ENCODE measurements at places on chromosomes 7 and 10.

DNA sequence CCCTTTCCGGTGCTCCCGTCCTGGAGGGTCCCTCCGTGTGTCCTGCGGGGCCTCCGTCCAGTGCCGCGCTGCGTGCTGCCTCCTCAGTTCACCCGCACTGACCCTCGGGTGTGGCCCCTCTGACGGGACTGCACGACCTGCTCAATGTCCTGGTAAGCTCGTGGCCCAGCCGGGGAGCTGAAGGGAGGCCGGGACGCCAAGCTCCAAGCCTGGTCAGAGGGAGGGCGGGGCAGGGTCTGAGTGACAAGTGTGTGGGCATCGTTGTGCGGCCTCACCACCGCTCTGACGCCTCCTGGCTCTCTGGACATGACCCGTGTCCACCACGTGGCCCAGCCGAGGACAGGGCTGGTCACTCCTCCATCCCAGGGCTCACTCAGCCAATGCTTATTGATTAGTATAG, 25.9 kb downstream of the FAM20C start:
- DNase-seq = no peak

DNA sequence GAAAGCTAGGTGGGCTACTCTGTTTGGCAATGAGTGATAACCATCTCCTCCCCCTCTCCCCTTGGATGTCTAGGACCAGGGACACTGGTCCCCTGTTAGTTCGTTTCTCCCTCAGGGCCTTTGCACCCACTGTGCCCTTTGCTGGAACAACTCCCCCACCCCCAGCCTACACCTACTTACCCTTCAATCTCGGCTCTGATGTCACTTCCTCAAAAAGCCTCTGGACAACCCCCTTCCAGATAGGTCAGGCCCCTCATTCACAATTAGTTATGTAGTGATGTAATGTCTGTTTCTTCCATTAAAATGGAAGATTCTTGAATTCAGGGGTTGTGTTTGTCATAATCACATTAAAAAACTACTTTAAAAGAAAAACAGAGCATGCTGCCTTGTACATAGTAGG, 152.9 kb downstream of the SNX10 start:
- DNase-seq = peak; percentile 14

DNA sequence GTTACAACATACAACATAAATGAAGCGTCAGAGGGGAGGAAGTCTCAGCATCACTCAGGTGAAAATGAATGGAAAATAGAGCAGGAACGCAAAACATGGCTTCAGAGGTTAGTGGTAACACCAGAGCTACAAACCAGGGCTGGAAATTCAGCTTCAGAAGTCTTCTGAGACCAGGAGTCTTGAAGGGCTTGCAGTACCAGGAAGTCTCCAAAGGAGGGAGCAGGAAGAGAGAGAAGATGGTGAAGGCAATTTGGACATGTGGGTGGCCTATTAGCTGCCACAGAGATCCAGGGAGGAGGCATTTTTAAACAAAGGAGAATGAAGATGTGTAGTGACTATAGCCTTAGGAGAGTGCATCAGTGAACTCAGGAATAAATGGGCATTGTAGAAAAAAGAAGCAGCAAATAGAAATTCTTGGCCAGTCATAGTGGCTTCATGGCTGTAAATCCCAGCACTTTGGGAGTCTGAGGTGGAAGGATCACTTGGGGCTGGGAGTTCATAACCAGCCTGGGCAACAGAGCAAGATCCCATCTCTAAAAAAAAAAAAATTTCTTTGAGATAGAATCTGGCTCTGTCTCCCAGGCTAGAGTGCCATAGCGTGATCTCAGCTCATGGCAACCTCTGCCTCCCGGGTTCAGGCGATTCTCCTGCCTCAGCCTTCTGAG, 9.3 kb upstream of the TET1 start:
- DNase-seq = peak; percentile 52

GRCh38 chr10:43863859-43864591, 215.3 kb upstream of the ZNF32 start:
- no peak for DNase-seq

DNA sequence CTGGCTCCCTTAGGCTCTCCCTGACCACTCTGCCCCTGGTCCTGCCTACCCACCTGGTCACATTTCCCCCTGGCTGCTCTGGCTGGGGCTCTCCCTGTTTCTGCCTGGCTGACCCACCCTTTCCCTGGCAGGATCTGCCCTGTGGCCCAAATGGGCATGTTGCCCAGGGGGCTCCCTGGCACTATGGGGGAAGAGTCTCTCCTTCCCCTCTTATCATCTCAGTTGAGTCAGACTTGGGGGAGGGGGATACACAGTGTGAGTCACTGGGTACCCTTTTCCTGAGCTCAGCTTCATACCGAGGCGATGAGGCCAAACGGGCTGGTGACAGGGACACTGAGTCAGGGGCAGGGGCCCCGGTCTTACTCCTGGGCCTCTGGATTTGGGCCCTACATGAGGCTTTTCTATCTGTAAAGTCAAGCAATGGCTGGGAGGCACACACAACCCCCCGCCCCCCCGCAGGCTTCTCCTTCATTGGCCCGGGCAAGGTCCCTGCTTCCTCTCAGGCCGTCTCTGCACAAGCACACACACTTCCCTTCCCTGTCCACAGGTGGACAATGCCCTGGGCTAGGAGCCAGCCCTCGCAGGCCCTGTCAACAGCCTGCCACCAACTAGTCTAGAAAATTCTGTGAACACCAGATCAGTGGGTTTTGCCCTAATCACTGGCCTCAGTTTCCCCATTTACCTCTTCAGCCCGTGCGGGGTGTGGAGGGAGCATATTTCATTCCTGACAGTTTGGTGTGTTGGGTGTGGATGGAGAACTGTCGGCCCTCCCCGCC, 627 bp upstream of the FLNC start:
- DNase-seq = no peak

DNA sequence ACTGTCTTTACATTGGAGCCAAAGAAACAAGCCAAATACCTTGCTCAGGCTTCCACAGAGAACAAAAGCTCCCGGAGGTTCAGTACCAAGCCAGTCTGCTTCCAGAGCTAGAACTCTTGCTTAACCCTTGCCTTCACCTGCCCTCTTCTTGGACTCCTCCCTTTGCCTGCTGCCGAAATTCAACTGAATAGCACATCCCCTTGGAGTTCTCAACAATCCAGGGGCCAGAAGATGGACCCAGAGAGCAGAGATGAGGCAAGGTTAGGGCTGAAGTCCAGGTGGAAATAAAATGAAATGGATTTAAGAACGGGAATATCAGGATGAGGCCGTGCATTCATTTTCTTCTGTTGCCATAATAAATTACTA, 876 bp upstream of the PIK3AP1 start:
- no peak for DNase-seq

GRCh38 chr10:88411772-88412349, 171.3 kb downstream of the RNLS start:
- no peak for DNase-seq

GRCh38 chr10:126227762-126228134, 160.5 kb downstream of the ADAM12 start:
- DNase-seq = no peak

DNA sequence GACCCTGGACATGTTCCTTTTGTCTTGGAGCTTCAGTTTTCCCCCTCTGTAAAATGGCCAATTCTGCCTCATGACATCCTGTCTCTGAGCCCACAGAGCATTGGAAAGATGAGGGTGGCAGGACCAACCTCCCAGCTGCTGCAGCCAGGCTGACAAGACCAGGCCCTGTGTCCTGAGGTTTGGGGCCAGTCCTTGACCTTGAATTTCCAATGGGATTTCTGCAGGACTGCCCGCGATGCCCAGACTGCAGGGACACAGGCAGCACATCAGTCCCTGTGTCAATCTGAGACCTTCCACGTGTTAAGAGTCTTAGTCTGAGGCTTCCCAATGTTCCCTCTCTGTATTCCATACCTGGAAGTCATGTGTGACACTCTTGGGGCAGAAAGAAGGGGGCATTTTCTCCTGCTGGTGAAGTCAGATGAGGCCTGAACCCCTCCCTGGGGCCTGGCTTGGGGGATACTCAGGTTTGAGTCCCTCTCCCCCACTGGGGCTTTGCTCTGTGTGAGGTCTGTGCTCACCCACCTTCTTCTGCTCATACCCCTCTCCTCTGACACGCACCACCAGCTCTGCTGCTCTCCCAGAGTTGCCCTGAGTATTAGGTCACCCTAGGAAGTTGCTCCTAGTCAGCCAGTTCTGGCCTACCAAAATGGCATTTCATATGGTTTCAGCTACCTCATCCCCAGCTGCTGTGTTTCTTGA, 79.2 kb downstream of the ADCY1 start:
- no peak for DNase-seq

DNA sequence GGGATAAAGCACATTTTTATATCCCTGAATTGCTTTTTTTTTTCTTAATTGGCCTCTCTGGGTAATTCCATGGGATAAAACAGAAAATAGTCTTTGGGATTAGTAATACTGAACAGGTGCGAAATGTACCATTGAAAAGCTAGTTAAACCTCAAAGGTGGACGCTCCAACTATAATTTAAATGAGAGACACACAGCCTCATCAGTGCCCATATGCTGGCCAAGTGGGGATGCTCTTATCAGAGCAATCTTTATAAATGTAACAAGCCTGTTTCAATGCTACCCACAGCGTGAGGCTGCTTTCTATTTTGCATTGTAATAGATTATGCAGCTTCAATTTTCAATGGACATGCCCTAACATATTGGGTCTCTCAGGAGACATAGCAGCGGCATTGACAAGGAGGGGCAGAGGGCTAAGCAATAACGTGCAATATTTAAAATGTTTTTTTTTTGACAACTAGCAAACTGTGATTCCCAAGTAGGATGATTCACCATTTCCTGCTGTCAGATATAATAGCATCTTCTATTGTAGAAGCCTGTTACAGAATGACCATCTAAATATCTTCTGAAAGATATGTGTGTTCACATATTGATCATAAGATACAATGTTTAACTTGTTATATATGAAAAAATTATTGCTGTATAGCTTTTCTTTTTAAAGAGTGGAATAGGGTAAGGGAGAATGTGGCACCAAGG, 91.3 kb upstream of the BET1 start:
- no peak for DNase-seq

DNA sequence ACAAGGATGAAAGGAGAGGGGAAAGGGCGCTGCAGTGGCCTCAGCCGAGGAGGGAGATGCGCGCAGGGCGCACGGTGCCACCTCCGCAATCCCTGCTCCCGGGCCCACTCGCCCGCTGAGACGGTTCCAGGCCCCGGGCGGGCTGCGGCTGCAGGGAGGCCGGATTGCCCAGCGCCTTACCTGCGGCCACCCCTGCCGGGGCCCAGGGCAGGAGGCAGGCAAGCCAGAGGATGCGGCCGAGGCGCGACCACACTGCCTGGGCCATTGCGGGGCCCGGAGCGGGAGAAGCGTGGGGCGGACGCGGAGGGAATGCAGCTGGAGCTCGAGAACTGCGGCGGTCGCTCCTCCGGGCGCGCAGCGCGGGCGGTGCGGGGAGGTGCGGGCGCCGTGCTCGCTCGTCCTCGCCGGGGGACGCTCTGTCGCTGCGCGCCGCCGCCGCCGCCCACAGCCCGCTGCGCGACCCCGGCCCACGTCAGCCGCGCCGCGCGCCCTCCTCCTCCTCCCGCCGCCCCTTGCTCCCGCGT, at the start of gene TMEM130:
Gene TMEM130, minus strand, starts transcription at position 418 of the 524 bp plus-strand sequence. Its CDS starts 153 bp downstream, at position 265.
- DNase-seq = no peak

GRCh38 chr10:11270135-11270857, 252.6 kb downstream of the CELF2 start:
- DNase-seq = peak; percentile 53

- no peak for DNase-seq
Observed at GRCh38 chr10:74300666-74301065, 149.6 kb downstream of the ADK start.

GRCh38 chr10:125201108-125201524, 40.8 kb upstream of the CTBP2 start:
- no peak for DNase-seq

GRCh38 chr7:48217266-48217665, 46.0 kb downstream of the ABCA13 start:
- no peak for DNase-seq

DNA sequence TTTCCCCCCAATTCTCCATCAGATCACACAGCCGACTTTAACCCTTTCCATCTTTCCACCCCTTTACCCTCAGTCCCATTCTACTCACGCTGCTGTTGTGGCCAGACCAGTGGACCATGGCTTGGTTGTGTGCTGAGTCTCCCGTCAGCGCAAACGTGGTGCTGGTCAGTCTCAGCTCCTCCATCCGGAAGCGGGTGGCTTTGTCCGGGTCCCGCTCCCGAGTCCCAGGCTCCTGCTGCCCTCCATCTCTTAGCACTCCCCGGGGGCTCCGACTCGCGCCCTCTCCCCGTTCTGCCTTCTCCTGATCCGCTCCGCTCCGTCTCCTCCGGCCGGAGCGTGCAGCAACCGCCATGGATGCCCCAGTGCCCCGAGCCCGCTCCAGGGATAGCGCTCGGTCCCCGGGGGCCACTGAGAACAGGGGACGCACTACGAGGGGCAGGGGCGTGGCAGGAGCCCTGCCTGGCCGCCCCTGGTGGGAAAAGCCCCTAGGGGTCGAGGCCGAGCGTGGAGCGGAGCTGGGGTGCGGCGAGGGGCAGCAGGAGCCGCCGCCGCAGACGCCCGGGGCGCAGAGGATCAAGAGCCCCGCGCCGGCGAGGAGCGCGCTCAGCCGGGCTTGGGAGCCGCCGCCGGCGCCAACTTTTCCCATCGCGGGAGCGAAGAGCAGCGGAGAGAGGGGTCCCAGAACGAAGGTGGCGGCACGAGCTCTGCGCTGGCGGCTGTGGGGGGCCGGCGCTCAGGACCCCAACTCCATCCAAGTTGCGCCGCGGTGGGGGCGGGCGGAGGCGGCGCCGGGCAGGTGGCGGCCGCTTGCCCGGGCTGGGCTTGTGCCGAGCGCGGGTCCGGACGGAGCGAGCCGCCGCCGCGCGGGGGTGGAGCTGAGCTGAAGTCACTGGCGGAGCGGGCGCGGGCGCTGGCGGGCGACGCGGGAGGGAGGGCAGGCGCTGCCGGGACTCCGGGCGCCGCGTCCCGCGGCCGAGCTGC, at the start of gene SORCS1:
Gene SORCS1, minus strand, starts transcription at position 826 of the 981 bp plus-strand sequence.
- no peak for DNase-seq

GRCh38 chr7:25391295-25391861, 163.1 kb upstream of the NPVF start:
- DNase-seq = no peak

- DNase-seq = no peak
Observed at GRCh38 chr7:25124465-25125136, 459 bp downstream of the CYCS start.

GRCh38 chr7:112669306-112669705, 120.9 kb downstream of the TMEM168 start:
- DNase-seq = no peak

DNA sequence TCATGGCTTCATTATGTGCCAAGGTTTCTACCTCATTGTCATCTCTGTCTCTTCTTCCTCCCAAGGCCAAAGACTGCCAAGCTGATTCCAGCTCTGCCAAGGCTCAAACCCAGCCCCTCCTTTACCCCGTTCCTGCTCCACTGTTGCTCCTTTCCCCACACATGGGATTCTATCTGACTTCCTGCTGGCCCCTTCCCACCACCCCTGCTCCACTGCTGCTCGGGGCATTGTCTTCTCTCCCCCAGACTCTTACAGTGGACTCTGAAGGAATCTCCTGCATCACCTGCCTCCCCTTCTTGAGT, 86.3 kb downstream of the COBL start:
- no peak for DNase-seq

GRCh38 chr7:140485500-140486265, 6.4 kb upstream of the MKRN1 start:
- no peak for DNase-seq
